Stimulated activated CD4-positive, alpha-beta T cell treated with anti-CD3 and anti-CD28 coated beads, TNF-alpha, amount 100 ng/mL, for 4 hours (primary cell): ENCODE measurements at places on chromosomes 12 and 14.

GRCh38 chr14:68695326-68695768, 97.5 kb downstream of the ZFP36L1 start:
- no peak for DNase-seq

DNA sequence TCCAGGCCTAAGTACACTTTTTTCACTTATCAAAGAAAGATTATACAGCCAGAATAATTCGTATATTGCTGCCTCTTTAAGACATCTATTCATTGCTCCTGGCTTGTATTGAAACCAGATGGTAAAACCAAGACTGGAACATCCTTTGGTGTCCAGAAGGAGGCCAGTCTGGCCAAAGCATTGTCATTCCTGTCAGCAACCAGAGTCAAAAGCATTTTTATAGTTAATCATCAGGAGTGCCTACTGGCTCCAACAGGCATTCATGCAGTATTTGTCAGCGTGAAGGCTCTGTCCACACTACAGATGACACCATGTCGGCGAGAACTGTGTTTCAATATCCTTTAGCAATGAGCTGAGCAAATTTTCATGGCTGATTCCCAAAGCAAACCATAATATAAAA, 118.0 kb upstream of the G2E3 start:
- no peak for DNase-seq

DNA sequence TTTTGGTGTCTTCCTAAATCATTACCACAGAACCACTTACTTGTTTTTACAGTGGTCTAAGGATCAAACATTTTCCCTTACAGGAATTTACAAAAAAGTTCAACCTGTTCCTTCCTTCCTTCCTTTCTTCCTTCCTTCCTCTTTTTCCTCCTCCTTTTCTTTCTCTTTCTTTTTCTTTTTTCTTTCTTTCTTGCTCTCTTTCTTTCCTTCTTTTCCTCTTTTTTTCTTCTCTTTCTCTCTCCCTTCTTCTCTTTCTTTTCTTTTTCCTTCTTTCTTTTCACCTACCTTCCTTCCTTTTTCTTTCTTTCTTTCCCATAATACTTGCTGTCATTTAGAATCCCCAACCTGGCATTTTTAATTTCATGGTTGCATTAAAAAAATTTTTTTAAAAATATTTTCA, 59.2 kb upstream of the PPP4R3A start:
- DNase-seq, result no peak

- no peak for DNase-seq
These were observed 10.7 kb upstream of the MCRS1 start for GRCh38 chr12:49578471-49579112.

DNA sequence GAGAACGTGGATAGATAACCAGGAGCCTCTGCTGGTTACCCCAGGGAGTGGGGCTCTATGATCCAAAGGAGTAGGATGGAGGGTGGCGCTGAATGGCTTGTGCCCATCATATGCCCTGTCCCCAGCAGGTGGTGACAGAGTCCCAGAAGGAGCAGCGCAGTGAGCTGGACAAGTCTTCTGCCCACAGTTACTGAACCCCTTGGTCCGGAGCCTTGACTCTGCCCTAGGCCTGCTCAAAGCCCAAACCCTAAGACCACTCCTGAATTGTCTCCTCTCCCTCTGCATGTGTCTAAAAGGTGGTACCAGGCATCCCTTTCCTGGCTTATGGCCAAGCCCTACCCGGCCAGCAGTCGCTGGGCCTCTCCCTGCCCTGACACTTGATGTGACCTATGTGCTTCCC, 3.2 kb downstream of the PRPH start:
- DNase-seq, result no peak

GRCh38 chr14:75547552-75548250, 25.4 kb downstream of the BATF start:
- DNase-seq, result no peak

GRCh38 chr14:53890611-53891101, 66.0 kb downstream of the BMP4 start:
- DNase-seq, result no peak

- DNase-seq, result no peak
These were observed 79.7 kb downstream of the KSR2 start for GRCh38 chr12:117889098-117889497.

DNA sequence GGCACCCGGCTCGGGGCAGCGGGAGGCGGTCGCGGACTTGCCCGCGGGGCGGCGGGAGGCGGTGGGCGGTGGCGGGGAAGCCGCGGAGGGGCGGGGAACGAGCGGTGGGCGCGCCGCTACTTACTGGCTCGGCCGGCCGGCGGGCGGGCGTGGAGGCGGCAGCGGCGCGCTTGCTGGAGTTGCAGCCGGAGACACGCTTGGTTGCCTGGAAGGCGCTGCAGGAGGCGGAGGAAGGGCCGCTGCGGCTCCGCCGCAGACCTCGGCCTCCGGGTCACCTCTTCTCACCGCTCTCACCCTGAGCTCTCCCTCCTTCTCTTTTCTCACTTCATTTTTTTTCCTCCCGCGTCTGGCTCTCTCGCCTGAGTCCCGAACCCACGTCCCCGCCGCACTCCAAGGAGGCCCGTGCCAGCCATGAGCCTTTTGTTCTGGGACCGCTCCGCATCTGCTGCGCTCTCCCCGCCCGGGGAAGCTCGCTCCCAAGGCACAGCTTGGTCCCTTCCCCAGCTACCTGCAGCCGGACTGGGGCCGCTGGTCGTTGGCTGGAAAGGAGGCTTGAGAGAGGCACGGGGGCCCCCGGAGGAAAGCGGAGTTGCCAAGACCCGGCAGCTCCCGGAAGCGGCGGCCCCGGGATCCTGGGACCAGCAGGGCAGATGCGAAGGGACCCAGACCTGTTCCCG, 592 bp upstream of the KCNK10 start:
- no peak for DNase-seq

DNA sequence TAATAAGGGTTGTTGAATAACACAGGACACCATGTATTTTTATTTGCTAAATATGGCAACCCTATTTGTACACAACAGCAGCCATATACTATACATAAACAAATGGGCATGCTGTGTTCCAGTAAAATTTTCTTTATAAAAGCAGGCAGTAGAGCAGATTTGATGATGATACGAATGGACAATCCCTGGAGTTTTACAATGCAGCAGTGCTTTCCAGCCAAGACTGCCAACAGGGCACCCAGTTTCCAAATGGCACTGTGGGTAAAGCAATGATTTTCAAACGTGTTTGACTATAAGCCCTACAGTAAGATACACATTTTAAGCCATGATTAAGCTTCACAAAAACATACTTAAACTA, 282.7 kb downstream of the NUAK1 start:
- DNase-seq, result no peak

- DNase-seq, result no peak
These were observed 175.8 kb downstream of the TTC8 start for GRCh38 chr14:89000007-89000942.

GRCh38 chr14:47826809-47827208, 151.4 kb upstream of the MDGA2 start:
- DNase-seq, result no peak

DNA sequence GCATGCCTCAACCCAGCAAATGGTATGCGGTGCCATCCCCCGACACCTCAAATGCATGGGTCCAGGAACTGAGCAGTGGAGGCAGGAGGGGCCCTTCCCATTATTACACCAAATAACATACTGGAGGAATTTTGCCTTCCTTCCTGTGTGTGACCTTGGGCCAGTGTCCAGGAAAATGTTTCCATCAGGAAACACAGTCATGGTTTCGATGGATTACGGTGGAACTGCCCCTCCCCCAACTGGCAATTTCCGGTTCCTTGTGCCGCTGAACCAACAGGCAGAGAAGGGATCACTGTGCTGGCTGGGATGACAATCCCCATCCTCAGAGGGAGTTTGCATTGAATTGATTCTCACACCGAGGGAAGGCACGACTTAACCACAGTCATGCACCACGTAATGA, 9.1 kb upstream of the CDC42BPB start:
- DNase-seq, result no peak

GRCh38 chr14:21734457-21735074, 60.9 kb upstream of the OR4E1 start:
- peak; percentile 17 for DNase-seq
